Activated T-helper 2 cell treated with anti-CD3 and anti-CD28 coated beads, Interferon-gamma antibody, Interleukin-2, Interleukin-4, amounts not matched to agents 10 μg/mL and 5 μg/mL and 100 μg/mL, durations not matched to agents 14 hours and 24 hours and 36 hours (primary cell): ENCODE measurements at places on chromosomes 5 and 9.

- no peak for DNase-seq
Measured at GRCh38 chr5:136046246-136046645, 17.5 kb downstream of the TGFBI start.

GRCh38 chr9:35487081-35487480 lies 2.8 kb upstream of the RUSC2 start:
- DNase-seq: no peak

DNA sequence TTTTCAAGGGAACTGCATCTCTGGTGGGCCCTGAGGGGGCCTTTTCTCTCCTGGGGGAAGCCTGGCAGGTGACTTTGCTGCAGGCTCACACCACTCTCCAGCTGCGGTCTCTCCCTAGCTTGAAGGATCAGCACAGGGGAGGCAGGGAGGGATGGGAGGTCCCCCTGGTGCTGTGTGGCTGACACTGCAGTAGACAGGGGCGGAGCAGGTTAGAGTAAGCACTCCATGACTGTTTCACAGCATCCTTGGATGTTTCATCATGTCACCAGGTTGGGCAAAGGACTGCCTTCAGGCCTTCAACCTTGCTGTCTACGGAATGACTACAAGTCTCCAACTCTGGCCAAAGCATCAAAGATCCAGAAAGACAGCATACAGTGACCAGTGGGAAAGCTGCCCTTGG lies 470.7 kb downstream of the CDK5RAP2 start:
- no peak for DNase-seq

DNA sequence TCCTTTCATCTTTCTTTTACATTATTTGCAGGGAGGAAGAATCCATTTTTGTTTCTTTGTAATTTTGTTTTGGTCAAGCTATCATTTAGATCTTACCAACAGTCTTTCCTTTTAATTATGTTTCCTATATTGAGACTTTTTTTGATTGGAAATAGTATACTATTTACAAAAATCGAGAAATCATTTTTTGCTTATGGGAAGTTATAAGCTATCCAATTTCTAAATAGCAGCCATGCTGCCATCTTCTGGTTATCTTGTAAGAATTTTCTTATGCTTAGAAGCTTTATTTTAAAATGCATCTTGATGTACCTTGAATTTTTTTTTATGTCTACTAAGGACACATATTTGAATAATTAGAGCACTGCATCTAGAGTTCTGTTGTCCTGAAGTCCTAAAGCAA lies 821.2 kb downstream of the PTPRD start:
- DNase-seq: no peak

DNA sequence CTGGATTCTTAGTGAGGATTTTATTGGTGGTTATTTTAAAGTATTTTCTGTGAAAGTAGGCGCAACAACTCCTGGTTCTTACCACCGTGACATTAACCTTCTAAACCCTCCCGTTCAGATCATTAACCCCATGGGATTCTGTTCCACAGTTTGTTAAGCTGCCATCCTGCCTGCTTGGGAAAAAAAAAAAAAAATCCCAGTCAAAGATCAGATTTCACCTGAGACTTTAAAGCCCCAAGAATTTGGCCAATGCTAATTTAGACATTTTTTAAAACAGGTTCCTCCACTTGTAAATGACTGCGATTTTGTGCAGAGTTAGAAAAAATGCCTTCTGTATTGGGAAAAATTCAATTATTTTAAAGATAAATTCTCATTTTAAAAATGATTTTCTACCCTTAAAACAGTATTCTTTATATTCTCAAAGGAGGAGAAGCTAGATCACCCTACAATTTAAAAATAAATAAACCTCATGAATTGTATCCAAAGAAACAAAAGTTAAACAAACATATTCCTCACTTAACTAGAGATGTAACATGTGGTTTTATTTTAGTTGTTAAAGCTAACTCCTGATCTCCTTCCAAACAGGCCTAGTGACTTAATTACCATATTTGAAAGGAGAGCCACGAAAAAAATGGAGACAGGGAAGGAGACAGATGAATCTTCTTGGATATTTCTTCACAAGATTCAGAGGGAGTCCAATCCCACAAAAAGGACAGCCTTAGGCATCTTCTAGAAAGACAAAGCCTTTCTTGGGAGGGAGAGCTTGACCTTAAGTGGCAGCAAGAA lies 93.1 kb upstream of the IFNK start:
- no peak for DNase-seq
